ENCODE measurements at places on chromosomes 6 and 20.

- ATAC-seq, result no peak
Observed at GRCh38 chr6:121965739-121966138, 433.7 kb upstream of the HSF2 start.

DNA sequence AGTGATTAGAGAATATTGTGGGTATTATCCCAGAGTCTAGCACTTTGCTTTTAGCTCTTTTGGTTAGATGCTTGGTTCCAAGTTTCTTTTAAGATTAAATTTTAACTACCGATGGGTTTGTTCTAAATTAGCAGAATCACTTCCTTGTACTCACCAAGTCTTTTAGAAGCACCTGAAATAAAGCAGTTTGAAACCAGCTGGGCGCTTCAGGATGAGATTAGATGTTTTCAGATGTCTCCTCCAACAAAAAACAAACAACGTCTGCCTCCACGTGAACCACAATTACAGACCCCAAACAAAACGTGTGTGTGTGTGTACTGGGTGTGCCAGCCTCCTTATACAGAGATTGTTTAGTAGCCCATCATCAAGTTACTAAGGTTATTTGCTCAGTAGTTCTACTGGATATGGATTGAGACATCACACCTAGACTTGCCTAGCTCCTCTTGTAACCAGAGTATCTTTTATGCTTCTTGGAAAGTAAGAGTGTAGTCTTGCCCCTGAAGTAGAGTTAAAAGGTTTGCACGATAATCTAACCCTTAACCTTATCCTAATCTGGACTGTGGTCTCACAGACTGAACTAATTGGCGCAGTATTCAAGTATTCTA lies 2.3 kb downstream of the DSTN start:
- no peak for ATAC-seq

DNA sequence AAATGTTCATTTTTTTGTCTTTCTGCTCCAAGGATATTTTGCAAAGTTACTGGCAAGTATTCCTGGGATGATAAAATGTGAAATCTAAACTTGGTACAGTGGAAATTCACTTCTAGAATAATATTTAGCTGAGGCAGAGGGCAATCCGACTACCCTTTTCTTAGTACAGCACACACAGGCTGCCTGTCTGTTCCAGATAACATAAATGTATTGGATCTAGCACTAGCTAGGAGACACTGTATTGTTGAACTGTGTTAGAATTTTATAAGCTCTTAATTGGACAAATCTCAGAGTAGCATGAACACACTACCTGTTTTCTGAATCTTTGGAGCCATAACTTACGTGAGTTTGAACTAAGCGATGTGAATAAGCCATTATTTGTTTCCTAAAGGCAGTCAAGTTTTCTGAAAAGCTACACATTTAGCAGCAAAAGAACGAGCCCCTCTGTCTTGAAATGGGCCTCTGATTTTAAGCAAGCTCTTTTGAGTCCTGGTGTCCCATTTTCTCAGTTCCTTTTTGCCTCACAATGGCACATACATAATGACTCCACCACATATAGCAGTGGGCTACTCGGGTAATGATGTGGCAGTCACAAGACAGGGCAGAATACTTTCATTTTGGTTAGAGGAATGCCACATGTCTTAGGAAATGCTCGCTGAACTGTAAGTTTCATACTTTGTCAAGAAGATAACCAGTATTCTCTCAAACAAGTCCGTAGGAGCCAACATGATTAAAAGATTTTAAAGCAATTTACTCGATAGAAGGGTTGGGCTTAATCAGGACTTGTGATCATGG lies 116.5 kb upstream of the ESR1 start:
- peak; percentile 98 for ATAC-seq

DNA sequence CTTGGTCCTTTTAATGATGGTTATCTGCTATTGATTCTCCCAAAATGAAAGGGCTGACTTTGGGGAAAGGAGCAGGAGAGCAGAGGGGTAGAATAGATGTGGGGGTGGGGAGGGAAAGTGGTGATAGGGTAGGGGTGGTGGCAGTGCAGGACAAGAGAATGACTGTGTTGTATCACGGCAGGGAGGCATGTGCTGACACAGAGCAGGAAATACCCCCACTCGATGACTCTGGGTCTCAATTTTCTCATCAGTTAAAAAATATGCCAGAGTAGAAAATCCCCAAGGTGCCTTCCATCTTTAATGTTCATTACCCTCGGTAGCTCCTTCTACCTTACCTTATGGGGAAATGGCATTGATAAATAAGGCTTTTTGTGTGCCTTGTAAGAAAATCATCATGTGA lies 79.0 kb upstream of the ATXN1 start:
- ATAC-seq, result peak; percentile 25

DNA sequence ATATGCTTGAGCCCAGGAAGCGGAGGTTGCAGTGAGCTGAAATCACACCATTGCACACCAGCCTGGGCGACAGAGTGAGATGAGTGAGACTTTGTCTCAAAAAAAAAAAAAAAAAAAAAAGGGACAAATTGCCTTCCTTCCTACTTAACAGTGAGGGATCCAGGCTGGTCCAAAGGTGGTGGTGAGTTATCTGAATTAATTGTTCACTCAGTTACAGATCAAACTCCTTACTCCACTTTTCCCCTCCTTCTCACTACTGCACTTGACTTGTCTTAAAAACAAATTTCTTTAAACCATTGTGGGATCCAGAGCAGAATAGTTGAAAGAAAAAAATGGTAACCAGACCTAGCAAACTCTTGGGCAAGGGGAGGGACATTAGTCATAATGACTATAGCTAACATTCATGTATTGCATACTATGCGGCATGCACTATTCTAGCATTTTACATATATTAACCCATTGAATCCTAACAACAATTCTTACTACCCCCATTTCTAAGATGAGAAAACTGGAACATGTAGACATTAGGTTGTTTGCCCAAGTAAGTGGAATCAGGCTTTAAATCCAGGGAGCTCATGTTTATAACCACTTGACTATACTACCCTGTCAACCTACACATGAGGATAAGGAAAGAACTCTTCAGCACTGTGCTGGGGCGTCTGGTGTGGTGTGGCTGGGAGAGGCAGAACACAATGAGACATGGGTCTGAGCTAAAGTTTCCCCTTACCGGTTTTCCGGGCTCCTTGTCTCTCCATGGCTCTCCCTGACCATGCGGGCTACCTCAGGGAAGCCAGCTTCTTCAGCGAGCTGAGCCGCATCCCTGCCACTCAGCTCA lies 1.5 kb downstream of the GPANK1 start:
- no peak for ATAC-seq

DNA sequence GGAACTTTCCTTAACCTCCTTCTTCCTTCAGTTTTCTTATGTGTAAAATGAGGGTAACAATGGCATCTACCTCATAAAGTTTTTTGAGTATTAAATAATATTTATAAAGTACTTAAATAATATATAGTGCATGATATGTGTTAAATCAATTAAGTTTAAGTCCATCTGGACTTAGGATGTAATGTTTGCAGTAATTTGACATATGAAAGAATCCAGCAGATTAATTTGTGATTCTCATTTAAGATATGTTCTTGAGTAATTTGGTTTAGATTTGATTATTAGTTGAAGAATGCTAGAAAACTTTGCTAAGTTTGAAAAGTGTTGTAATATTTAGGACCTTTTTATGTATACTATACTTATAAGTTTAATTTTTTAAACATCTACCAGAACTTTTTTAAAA lies 18.1 kb downstream of the KCTD20 start:
- no peak for ATAC-seq

DNA sequence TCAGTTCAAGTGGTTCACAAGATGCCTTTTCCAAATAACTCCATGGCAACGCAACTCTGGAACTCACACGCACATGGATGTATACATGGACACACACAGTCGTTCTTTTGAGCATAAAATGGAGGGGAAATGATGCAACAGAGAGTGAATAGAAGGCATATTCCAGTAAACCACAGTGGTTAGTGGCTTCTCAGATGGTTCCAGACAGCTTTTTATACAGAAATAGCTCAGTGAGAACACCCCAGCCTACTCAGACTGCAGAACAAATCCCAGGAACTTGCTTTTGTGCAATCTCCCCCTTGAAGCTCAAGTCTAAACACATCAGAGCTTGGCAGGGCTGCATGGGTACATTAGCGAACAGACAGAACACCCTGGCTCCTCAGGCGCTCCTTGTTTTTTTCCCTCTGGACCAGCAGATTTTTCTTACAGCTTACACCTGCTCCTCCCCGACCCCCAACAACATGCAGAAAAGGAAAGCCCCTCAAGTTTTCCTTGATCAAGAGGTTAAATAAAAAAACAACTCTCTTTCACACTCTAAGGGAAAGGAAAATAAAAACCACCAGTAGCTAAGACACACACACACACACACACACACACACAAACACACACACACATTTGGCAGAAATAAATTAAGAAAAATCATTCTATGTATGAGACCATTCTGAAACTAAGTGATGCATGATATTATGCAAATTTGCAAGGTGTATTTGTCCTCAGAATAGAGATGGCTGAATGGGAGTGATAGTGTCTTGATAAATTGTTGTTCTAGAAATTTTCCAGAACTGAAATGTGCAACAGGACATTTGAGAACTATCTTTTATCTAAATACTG lies 51.2 kb upstream of the RANBP9 start:
- peak; percentile 85 for ATAC-seq

DNA sequence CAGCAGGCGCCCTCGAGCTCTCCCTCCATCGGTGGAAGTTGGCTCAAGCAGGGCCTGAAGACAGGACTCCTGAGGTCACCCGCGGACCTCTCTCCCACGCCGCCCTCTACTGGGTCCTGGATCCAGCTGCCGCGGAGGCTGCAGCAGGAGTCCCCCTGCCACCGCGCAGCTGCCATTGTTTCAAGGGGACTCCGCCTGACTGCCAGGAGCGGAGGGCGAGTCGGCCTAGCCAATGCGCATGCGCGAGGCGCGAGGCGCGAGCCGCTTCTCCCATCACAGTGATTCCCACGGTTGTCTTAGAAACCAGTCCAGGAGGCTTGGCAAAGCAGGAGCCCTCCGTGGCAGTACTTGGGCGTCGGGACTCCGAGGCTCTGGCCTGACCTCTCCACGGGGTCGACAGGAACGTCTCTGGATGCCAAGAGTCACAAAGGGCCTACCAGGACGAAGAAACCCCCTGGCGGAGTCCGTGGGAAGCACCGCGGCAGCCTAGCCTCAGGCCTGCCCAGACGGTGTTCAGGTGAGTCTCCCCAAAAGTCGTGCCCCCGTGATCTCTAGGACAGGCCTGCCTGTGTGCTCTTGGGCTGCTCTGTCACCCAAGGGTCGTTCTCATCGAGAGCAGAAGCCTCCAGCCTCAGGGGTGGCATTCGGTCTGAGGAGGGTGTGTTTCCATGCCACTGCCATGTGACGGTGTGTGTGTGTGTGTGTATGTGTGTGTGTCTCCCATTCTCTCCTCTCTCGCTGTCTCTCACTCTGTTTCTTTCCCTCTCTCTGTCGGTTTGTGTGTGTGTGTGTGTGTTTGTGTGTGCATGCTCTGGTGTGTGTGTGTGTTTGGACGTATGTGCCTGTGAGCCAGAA lies 290.6 kb upstream of the ZNF337 start:
- peak; percentile 73 for ATAC-seq

GRCh38 chr6:84773133-84773430 lies 8.7 kb upstream of the TBX18 start:
- no peak for ATAC-seq

- ATAC-seq, result no peak
Observed at GRCh38 chr20:36408219-36408618, 102.1 kb downstream of the DLGAP4 start.

DNA sequence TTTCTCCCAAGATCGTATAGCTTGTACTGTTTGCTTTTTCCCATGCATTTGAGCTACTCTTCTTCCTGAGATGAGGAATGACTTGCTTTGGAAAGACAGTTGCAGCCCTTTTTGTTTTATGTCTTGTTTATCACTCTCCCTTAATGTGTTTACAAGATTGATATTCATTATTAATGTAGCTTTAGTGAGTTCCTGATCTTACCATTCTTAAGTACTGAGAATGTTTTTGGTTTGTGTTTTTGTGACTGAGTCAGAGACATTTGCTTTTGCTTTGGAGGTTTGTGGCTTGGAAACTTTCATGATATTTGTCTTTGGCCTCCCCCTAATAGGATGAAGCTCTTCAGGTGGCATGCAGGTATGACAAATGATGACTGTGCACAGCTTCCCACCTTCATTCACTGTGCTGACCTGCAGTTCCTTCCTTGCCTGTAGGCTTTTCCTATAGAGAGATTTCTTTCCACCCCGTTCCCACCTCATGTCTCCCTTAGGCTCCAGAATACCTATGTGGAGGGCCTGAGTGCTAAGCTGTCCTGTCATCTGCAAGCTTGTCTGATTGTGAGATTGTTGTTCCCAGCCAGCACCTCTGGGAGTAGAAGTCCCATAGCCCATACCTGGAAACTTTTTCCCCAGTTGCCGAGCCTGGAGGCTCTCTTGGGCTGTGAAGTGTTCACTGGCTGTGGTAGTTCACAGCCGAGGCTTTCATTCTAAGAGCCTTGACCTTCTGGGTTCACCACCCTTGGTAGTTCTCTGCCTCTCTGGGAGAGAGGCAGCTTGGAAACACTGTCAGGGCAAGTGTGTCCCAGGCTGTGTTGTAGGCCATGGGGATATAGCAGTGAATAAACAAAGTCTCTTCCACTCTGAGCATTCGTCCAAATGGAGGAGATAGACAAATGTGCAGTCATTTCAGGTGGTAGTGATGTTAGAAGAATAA lies 27.1 kb downstream of the CDS2 start:
- peak; percentile 98 for ATAC-seq

- no peak for ATAC-seq
Observed at GRCh38 chr6:38091613-38092012, 272.1 kb downstream of the ZFAND3 start.

DNA sequence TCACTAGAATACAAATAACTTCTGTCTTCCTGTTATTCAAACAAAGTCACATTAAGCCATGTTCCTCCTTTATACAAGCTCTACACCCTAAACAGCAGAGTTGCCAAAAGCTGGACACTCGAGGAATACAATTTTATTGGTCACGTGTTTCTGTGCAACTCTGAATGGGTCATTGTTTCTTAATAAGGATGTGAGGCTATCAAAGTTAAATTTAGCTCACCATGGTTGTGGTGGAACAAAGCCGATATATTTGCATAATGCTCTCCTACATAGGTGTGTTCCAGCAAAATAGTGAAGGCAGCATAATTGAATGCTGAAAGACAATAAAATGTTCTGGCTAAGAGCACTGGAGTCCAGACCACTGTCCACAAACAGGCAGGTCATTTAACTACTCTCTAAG lies 36.9 kb upstream of the CD2AP start:
- no peak for ATAC-seq

DNA sequence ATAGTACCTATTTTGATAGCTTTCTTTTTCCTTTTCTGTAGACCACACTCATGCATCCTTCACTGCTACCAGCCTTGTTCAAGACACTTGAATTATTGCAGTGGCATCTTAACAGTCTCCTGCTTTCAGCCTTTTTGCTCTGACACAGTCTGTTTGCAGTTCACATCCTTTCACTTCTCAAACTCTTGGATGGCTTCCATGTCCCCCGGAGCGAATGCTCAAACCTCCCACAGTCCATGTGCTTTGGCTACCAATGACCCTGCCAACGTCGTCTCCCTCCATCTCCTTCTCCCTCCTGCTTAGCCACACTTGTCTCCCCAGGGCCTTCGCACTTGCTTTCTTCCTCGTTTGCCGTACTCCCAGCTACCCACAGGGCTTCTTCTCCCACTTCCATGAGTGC lies 270.0 kb upstream of the ZFP64 start:
- ATAC-seq, result no peak

- ATAC-seq, result no peak
Observed at GRCh38 chr6:4977468-4977867, 26.4 kb downstream of the RPP40 start.

GRCh38 chr6:119129148-119129967 lies 50.9 kb upstream of the FAM184A start:
- peak; percentile 63 for ATAC-seq

All from activated T-helper 17 cell treated with anti-CD3 and anti-CD28 coated beads, Interleukin-2, amount 50 U/mL, for 72 hours (primary cell).